Smooth muscle cell of the umbilical artery (primary cell): ENCODE measurements at places on chromosomes 16 and 17. TPM values are rescaled to one million over a fixed set of nuclear protein-coding genes. Genes with fewer than 3 reads are reported as not detected.

Gene ATXN2L
- total RNA-seq = 50.5 and 84.6 TPM in 2 replicates

Gene HES7
- not detected in 2 replicates for total RNA-seq

Gene MMP25
- total RNA-seq = not detected in 2 replicates

Gene PRSS53
- 3.6 and 9.6 TPM in 2 replicates for total RNA-seq

Gene MLKL
- 8.3 and 16.7 TPM in 2 replicates for total RNA-seq

Gene CACNG1
- not detected in 2 replicates for total RNA-seq

Gene EVPL
- not detected in 2 replicates for total RNA-seq

Gene SPATA32
- total RNA-seq = not detected in 2 replicates

Gene PTGES3L
- total RNA-seq = 0.78 and 0.89 TPM in 2 replicates

Gene WFIKKN2
- under 0.01 and 0.09 TPM in 2 replicates for total RNA-seq

Gene RNF112
- total RNA-seq = 2.1 and 3.8 TPM in 2 replicates

Gene RNF213
- 105 and 153 TPM in 2 replicates for total RNA-seq

Gene CPHXL2
- not detected in 2 replicates for total RNA-seq

Gene RAC3
- 19.0 and 25.3 TPM in 2 replicates for total RNA-seq

Gene MIF4GD
- total RNA-seq = 5.6 and 6.2 TPM in 2 replicates

Gene CACNG5
- not detected in 2 replicates for total RNA-seq
